NB4 (cell line): ENCODE measurements at places on chromosomes 7 and 10.

- DNase-seq, result no peak
Measured at GRCh38 chr10:130425881-130426435, 289.8 kb downstream of the GLRX3 start.

DNA sequence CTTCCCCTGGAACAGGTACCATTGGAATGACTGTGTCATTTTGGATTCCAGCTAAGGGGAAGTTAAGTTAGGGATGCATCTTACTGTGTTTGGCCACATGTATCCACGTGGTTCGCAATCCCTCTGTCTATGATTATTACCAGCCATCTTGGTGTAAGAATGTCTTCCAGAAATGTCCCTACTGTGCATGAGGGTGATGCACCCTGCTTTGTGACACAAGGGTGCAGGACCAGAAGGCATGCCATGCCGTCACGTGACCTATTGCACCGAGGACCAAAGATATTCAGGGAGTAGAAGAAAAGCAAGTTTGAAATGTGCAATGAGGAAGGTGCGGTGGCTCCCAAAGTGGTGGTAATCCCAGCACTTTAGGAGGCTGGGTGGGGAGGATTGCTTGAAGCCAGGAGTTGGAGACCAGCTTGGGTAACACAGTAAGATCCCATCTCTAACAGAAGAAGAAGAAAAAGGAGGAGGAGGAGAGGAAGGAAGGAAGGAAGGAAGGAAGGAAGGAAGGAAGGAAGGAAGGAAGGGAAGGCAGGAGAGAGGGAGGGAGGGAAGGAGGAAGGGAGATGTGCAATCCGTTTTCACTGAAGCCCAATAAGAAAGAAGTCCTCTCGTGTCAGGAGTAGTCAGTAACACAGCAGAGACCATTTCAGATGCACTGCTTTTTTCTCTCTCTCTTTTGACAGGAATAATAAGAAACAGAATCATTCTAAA is 42.5 kb upstream of the USP6NL start:
- DNase-seq, result no peak

- DNase-seq, result peak; percentile 18
Measured at GRCh38 chr7:111855842-111856227, 293.5 kb upstream of the IMMP2L start.

- no peak for DNase-seq
Measured at GRCh38 chr7:78383096-78383880, 584.7 kb downstream of the PHTF2 start.

GRCh38 chr7:38840736-38841460 is 68.1 kb downstream of the VPS41 start:
- DNase-seq, result no peak

DNA sequence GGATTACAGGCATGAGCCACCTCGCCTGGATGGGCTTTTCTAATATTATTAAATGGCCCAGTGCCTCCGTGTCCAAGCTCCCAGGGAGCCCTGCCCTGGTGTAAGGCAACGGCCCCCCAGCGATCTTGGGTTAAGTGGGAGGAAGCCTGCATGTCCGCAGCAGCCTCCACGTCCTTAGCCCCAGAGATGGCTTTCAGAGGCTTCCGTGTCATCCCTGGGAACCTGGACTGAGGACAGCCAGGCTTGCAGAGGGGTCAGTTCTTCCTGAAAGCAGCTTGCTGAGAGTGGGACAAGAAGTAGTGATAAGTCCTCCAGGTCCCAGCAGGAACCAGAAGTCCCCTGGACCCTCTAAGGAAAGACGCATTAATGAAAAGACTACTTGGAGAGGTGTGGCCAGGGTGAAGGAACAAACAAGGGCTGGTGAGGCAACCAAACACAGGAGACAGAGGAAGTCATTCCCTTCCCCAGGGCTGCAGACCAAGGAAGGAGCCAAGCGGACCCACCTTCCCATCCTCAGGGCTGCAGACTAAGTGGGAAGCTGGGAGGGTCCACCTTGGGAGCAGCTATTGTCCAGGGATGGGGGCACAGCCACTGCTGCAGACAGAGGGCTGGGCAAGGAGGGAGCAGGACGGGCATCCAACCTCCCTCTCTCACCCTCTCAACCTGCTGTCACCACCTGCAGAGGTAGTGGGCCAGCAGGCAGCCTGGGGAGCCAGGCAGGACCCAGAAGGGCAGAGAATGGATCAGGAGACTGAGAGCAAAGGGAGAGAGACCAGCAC is 13.0 kb upstream of the INSIG1 start:
- no peak for DNase-seq

- no peak for DNase-seq
Measured at GRCh38 chr10:4111643-4112042, 326.6 kb upstream of the KLF6 start.

GRCh38 chr7:1268866-1269265 is 36.2 kb downstream of the UNCX start:
- DNase-seq, result no peak

GRCh38 chr10:78508955-78509748 is 475.5 kb downstream of the RPS24 start:
- no peak for DNase-seq

DNA sequence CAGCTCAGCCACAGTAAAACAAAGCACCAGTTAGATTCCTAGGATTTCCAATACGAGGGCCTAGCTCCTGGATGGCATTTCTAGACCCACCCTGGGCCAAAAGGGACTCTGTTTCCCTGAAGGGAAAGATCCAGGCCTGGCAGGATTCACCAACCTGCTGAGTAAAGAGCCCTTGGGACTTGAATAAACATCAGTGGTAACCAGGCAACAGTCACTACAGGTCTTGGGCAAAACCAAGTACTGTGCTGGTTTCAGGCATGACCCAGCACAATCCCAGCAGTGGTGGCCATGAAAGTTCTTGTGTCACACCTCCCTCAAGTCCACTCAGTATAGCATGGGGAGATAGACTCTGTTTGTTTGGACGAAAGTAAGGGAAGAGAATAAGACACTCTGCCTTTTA is 31.0 kb upstream of the STARD3NL start:
- peak; percentile 13 for DNase-seq

- DNase-seq, result no peak
Measured at GRCh38 chr7:51276967-51277366, 39.6 kb downstream of the COBL start.

GRCh38 chr10:113304726-113305125 is 248.1 kb upstream of the HABP2 start:
- no peak for DNase-seq
